ENCODE measurements at places on chromosomes 2 and 18.

DNA sequence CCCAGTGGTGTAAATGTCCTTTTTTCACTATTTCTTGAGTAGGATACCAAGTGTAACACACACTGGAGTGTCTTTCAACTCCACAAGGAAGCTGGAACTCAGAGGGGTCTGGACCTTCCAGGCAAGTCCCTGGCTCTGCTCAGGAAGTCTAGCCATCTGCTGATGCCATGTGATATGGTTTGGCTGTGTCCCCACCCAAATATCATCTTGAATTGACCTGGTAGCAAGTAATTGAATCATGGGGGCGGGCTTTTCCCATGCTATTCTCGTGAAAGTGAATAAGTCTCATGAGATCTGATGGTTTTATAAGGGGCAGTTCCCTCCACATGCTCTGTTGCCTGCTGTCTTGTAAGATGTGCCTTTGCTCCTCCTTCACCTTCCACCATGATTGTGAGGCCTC lies 99.4 kb upstream of the CDC42EP3 start:
- DNase-seq = no peak

DNA sequence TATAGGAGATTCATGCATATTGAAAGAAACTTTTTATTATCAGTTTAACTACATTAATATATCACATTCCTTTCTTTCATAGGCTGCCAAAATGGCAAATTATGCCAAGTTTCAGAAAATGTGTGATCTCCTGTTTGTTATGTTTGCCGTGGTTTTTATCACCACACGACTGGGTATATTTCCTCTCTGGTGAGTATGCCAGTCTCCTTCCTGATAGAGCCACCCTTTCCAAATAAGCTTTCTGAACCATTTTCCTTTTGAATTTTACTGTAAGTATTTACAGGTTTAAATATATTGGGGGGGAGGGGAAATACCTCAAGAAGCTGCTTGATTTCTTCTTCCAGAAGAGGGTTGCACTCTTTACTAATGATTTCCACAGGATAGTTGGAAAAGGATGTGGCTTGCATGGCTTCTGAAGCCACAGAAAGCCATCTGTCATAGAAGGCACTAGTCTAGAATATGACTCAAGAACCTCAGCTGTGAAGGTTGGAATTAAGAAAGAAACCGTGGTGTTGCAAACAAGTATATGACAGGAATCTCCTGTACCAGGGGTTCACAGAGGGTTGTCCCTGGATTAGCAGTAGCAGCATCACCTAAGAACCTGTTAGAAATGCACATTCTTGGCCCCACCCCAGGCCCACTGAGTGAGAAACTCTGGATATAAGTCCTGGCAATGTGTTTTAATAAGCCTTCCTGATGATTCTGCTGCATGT lies 84.5 kb upstream of the NOSTRIN start:
- no peak for DNase-seq

DNA sequence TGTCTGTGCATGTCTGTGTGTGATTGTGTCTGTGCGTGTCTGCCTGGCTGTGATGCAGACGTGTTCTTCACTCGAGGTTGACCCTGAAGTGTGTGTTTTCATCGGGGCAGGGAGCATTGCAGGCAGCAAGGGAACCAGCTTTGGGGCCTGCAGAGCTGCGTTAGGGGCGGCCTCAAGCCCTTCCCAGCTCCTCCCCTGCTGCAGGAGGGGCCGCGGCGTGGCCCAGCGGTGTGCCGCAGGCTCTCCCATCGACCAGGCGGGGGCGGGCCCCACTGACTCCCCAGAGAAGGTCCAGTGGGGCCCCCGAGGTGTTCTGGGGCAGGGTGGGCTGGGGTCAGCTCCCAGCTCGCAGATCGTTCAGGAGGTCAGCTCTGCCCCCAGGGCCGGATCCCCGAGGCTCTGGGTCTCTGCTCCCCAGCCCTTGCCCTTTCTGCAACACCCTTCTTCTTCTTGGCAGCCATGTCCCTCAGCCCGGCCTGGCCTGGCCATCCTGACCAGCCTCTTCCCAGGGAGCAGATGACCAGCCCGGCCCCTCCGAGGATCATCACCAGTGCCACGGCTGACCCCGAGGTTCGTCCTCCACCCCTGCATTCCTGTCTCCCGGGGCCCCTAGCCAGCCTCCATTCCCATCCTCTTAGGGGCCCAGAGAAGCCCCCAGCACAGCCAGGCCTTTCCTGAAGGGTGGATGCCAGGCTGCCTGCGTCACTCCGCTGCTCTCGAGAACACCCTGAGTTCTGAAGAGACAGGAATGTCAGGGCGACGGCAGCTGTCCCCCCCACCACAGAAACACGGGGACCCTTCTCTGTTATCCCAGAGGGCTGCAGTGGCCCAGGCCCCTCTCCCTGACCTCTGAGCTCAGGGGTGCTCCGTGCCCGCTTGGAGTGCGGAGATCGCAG lies 11.1 kb upstream of the KLHL30 start:
- DNase-seq = no peak

DNA sequence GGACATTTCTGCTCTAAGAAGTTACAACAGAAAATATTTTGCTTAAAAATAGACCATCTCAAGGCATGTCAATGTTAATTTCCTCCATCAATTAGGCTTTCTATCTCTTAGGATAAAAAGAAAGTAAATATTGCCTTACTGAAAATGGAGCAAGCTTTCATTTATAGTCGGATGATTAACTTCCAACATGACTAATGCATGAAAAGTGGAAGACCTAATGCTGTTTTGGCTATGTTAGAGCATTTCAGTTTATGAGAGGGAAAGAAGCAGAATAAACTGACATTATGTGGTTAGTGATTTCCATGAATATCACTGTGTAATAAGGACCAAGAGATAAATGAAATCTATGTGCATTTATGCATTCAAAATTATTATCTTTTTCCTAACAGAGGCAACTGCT lies 475.2 kb upstream of the UBE2E3 start:
- no peak for DNase-seq

DNA sequence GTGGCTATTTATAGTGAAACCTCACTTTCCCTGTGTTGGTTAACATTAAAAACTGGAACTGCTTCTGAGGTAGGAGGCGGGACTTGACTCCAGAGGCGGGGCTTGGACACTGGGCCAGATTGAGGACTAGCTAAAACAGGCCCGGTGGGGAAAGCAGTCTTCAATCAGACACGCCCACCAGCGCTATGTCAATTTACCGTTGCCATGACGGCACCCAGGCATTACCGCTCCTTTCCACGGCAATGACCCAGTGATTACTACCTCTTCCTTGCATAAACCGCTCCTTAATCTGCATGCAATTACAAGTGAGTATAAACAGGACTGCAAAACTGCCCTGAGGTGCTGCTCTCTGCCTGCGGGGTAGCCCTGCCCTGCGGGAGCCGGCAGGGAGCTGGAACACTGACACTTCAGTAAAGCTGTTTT lies 35.3 kb downstream of the LRRFIP1 start:
- DNase-seq = peak; percentile 98

DNA sequence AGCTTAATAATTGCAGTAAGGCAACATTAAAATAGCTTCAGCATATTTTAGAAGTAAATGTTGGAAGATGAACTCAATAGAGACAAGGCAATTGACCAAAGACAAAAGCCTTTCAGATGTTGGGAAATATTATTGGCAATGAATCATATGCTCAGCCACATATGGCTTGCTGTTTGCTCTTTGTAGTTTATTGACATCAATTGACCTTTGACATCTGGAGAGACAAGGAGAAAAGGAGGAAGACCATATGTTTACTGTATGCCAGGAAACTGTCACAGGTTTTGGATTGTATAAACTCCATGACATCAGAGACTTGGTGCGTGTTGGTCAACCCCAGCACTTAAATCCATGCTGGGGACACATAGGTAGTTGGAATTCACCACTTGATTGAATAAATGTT lies 60.6 kb upstream of the SLC16A14 start:
- DNase-seq = no peak

- DNase-seq = no peak
Observed at GRCh38 chr2:143390171-143390570, 261.0 kb downstream of the ARHGAP15 start.

DNA sequence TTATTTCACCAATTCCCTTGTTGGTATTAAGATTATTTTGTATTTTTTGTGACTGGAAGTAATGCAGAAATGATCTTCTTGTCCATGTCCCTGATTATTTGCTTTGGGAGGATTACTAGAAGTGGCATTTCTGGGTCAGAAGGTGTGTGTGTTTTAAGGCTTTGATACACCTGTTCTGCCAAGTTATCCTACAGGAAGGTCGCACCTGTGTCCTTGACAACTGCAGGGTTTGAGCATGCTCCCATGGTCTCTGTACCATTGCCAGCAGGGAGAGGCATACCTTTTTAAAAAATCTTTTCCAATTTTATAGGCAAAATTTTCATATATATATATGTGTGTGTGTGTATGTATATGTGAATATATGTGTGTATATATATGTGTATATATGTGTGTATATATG lies 29.7 kb downstream of the KDM3A start:
- DNase-seq = no peak

DNA sequence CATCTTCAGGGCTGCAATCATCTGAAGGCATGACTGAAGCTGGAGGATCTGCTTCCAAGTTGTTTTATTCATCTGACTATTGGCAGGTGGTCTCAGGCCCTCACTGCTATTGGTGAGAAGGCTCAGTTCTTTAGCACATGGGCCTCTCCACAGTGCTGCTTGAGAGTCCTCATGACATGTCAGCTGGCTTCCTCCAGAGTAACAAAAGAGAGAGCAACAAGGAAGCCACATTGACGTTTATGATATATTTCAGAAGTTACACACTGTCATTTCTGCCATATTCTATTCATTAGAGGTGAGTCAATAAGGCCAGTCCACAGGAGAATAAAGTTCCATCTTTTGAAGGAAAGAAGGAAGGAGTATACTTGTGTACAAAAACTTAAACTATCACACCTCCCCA lies 7.9 kb upstream of the SIGLEC15 start:
- no peak for DNase-seq

- DNase-seq = no peak
Observed at GRCh38 chr2:85163675-85164074, 30.5 kb downstream of the TCF7L1 start.

- DNase-seq = no peak
Observed at GRCh38 chr2:230925443-230925878, 419 bp upstream of the GPR55 start.

DNA sequence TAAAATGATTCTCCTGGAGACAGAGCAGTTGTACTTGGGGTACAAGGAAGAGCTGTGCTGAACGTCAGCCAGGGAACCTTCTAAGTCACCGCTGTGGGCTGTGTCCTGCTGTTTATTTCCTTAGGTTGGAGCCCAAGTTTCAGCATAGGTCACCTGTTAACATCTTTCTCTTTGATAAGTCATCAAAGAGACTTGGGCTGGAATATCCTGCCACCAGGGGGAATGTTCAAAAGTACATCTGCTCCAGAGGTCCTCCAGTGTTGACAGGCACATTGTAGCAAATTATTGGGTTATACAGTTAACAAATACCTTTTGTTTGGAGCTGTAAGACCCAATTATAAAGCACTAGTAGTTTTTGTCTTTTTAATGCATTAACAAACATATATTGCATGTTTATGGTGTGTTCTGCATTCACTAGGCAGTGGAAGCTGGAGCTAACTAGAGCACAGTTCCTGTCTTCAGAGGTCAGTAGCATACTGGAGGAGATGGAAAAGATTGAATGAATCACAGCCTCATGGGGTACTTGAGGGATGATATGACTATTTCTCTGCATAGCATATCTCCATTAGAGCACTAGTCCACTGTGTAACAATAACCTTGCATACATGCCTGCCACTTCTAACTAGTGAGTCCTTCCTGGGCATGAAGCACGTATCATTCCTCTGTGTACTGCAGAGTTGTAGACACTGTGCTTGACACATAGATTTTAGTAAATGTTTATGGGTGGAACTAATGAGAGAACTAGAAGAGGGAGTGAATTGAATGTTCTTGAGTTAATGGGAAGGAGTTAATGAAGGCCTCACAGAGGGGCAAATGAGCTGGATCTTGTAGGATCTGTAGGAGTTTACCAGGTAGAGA lies 182.1 kb downstream of the AGAP1 start:
- no peak for DNase-seq

- DNase-seq = no peak
Observed at GRCh38 chr18:34807106-34807796, 97.2 kb downstream of the DTNA start.

DNA sequence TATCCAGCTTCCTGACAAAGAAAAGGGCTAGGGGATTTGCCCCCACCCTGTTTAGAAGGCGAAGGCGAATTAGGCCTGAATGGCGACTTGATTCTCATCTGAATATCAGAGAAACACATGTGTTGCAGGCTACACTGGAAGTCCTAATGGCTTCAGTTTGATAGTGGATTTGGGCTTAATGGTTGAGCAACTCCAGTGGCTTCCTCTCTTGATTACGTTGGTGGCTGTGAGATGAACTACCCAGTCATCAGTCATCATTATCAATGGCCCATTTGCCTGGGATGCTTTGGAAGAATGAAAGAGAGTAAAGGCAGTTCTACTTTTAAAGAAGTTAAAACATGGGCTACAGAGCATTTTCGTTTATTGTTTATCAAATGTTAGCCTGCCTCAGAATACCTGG lies 60.9 kb upstream of the IL1R1 start:
- DNase-seq = no peak

- no peak for DNase-seq
Observed at GRCh38 chr18:73735836-73736235, 411.8 kb downstream of the FBXO15 start.

DNA sequence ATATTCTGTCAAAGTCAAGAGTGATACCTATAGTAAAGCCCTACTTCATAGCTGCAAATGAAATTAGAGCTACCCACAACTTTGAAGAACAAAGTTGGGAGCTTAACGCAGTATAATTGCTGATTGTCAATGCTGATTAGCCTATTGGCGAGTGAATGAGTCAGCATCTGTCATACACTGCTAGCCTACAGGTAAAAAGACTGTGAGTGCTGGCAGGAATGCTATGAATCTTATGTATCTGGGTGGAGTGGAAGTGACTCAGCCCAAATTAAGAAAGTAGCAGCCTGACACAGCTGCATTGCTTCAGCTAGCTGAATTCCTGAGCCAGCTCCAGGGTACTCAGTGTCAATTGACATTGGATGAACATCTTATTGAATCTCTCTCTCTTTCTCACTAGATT lies 179.4 kb upstream of the DCC start:
- no peak for DNase-seq

- no peak for DNase-seq
Observed at GRCh38 chr2:171583566-171583965, 61.3 kb downstream of the CYBRD1 start.

GRCh38 chr2:104430359-104430740 lies 423.6 kb upstream of the POU3F3 start:
- peak; percentile 60 for DNase-seq

GRCh38 chr18:31746396-31746795 lies 14.3 kb downstream of the SLC25A52 start:
- DNase-seq = no peak
